ENCODE measurements at places on chromosomes 5 and 9.

- no peak for DNase-seq
Observed at GRCh38 chr5:12413585-12413984, 509.3 kb upstream of the CTNND2 start.

DNA sequence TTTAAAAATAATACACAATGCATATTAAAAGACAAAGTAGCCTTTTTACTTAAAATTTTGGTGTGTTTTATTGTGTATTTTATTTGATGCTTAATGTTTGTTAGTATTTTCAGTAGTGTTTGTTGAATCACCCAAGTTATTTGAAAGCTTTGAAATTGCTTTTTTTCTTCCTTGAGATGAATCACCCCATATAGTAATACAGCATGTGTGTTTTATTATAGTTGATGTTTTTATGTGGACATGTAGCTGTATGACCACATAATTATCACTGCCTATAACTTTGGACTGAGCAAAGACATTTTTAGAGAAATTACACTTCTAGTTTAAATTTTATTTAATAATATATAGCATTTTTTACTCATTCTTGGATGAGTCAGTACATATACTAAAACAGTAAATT, 18.0 kb downstream of the FAM174A start:
- no peak for DNase-seq

DNA sequence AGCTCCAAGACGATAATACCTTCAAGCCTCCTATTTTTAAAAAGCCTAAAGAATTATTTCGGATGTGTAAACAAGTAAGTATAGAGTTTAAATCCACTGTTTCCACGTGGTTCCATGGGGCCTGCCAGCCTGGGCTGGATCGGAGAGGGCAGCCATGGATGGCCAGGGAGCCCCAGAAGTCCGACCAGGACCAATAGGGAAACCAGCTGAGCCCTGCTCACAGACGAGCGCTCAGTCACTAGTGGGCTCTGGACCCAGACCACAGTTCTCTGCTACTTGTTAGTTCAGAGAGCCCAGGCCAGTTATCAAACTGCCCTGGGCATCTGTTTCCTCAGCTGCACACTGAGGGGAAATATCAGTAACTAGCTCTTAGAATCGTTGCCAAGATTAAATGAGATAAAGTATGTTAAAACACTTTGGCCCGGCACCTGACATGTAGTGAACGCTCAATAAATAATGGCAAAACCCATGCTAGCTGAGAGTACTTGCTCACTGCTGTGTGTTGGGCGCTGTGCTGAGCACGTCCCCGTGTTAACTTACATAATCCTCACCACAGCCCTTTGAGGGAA, 124.8 kb downstream of the RGS3 start:
- no peak for DNase-seq

GRCh38 chr9:3777137-3777536, 251.3 kb upstream of the RFX3 start:
- DNase-seq: no peak

GRCh38 chr5:160260881-160261815, 31.8 kb downstream of the FABP6 start:
- peak; percentile 64 for DNase-seq

GRCh38 chr5:157540707-157541446, 34.7 kb downstream of the ADAM19 start:
- DNase-seq: no peak

GRCh38 chr9:2384741-2385140, 236.8 kb upstream of the VLDLR start:
- DNase-seq: no peak

GRCh38 chr5:60586307-60586901, 113.6 kb downstream of the DEPDC1B start:
- DNase-seq: no peak

GRCh38 chr5:6770826-6771607, 57.8 kb downstream of the TENT4A start:
- DNase-seq: no peak

GRCh38 chr5:84229045-84229444, 155.6 kb downstream of the EDIL3 start:
- DNase-seq: no peak

- DNase-seq: no peak
Observed at GRCh38 chr9:130870491-130871381, 25.9 kb downstream of the QRFP start.

- DNase-seq: no peak
Observed at GRCh38 chr5:125600559-125600958, 822.6 kb upstream of the GRAMD2B start.

DNA sequence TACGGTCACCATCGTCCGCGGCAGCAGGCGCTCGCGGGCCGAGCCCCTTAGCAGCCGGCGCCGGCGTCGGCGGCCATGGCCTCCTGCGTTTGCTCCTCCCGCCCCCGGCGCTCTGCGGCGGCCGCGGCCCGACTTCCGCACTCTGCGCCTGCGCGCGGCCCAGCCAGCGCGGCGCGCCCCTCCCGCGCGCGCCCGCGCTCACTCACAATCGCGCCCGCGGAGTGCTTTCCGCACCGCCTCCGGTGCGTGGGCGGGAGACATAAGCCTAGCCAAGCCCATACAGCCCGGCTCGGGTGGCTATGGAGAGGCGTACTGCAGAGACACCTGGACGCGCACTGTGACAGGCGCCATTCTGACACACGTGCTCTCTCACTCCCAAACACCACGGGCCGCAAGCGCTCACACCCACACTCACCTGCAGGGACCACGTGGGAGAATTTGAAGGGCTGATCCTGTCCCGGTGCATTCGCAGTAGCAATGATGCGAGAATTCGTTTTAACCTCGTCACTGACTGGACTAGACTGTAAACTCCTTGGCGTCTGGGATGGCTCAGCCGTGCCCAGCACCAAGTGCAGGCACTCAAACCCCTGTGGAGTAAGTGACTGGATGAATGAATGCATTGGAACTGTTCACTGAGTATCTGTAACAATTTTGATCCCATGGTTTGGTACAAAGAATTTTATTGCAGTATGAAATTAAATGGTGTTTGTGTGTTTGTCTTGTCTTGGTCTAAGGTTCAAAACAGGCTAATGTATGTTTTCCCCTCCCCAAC, at the start of gene RNF145:
Gene RNF145, minus strand, starts transcription at position 116 of the 772 bp plus-strand sequence. CDS start 5,936 bp downstream, outside the sequence.
- peak; percentile 84 for DNase-seq

DNA sequence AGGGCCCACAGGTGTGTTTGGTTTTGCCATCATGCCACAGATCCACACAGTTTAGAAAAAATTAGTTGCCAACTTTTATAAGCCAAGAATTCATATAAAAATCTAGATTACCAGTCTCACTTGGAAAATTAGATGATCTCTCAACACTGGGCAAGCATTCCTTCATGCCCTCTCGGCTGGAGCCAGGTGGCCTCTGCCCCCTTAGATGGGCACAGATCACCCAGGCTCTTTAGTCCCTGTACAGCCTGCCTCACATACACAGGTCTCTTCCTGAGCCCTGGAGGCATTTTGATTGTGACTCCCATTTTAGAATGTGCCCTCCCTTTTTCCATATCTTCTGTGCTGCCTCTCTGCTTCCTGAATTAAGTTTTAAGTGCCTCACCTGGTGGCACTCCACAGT, 20.0 kb downstream of the ACO1 start:
- no peak for DNase-seq

All from GDM1 (cell line).